ENCODE measurements at places on chromosomes 1 and 21.

DNA sequence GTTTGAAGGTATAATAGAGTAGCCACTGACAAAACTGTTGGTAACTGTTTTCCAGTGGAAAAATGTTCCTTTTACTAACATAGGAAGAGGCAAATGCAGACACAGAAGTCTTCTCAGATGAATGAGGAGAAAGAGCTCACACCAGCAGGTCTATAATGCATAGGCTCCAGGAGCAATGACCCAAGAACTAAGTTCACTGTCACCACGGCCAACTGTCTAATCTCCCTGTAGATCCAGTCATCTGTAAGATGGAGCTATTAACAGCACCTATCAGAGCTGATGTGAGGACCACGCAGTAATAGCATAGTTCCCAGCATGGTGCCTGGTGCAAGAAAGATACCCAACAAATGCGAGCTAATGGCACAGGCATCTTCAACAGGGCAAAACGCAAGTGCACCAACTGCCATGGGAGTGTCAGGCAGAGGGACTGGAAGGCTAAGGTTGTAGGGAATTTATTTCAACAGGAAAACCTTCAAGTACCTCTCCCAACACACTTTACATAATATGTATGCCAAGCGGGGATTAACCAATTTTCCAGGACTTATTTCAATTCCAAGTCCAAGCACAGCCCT lies 12.9 kb downstream of the GNB1 start:
- DNase-seq: no peak

DNA sequence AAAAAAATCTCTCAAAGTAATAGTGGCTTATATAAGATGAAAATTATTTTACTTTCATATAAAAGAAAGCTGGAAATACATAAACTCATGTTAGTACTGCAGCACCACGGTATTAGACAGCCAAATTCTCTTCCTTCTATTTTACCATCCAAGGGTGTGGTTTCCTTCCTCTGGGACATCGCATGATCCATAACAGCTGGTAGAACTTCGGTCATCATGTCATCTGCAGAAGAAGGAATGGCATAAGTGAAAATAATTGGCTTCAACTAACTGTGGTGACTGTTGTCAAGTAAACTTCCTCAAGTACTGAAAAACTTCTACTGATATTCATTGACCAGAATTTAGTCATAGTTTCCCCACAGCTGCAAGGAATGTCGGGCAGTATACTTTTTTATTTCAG lies 28.3 kb upstream of the IFI44L start:
- DNase-seq: no peak

DNA sequence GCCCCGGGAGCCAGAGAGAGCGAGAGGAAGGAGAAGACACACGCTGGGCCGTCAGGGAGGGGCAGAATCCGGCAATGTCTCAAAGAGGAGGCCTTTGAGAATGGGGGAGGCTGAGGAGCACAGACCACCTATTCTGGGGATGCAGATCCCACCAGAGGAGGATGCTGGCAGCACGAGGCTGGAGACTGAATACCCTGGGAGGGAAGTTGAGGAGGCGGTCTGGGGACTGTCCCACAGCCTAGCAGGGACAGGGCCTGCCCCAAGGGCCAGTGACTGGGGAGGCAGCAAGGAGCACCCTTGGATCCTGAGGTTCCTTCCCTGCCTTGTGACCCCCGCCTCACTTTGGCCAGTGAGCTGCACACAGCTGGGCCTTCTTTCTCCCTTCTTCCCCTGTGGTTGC lies 49.2 kb downstream of the SLC37A1 start:
- no peak for DNase-seq

DNA sequence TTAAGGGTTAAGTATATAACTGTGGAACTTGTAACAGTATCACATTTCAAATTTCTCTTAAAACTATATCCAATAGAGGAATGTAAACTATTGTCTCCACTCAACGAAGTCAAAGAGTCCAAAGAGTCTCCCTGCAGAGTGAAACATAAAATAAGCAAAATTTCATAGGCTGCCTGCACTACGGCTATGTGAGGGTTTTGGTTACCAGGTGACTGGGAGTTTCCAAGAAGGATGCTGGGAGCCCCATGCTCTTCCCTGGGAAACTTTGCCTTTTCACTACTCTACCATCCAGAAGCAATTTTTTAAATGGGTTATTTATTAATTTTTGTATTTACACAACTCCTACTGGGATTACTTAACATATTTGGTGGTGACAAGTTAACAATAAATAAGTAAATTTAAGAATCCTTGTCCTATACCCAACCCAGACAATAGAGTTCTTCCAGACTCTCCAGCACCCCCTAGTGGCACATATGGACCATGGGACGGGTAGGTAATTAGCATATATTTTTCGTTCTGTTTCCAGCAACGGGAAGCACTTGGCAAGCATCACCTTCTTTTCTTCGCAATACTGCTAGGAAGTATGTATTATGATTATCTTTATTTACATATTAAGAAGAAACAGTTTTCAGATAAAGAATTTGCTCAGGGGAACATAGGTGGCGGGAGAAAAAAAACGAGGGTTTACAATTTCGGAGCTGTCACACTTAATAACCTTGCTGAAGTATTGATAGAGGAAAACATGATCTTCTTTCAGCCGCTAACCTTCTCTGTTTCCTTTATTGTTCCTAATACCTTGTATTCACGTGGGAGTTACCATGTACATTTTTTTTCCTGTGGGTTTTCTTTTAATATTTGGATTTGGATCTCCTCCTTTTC lies 3.5 kb downstream of the FMO2 start:
- peak; percentile 44 for DNase-seq

DNA sequence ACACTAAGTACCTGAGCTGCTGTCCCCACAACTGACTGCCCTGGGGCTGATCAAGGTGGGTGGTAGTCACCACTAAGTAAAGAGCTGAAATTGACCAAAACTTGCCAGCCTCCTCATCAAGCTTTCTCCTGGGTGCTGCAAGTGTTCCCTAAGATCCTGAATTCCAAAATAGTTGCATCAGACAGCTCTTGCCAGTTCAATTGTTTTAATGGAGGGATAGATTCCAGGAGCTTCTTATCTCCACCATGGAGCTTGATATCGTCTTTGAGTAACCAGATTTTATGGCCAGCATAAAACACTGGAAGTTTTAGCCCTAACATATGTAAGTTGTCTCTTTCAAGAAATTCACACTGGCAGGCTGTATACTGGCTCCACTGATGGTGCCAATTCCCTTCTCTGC lies 90.3 kb downstream of the NID1 start:
- no peak for DNase-seq

- DNase-seq: no peak
These were observed 43.6 kb upstream of the ROR1 start for GRCh38 chr1:63730211-63730610.

- DNase-seq: no peak
These were observed 22.2 kb downstream of the PADI3 start for GRCh38 chr1:17270891-17271765.

- DNase-seq: no peak
These were observed 816 bp downstream of the HYI start for GRCh38 chr1:43452789-43453441.

DNA sequence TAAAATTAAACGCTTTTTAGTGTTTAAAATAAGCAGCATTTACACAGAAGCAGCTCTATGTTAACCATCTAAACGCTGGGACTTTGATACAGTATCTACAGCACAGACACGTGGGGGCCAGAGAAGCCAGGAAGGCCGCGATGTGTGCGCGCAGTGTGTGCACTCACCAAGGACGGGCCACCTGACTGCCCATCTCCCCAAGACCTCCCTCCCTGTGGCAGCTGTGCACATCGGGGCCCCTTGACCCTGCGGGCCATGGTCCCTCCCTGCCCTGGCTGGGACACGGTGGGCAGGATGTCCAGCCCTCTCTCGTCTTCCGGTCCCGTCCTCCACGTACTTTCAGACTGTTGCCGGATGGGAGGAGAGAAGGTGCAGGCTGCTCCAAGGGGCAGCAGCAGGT lies 4.2 kb downstream of the TAS1R3 start:
- DNase-seq: no peak

DNA sequence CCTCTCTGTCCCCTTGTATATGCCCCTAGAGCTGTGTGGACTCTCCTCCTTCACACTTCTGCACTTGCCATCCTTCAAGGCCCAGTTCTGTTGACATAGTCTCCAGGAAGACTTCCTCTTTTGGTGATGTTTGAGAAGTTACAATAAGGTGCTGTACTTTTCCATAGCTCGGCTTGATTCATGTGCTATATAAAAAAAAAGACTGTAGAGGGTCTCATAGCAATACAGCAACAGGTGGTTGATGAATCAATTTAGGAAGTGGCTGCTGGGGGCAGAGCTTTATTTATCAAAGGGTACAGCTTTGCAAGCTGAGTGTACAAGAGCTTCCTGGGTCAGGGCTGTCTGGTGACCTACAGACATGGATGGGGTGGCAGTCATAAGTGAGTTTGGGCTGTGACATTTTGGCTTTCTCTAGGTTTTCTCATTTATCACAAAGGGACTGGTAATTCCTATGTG lies 102.7 kb downstream of the RUNX1 start:
- no peak for DNase-seq

- no peak for DNase-seq
These were observed at the start of gene CA14 for GRCh38 chr1:150257624-150258585. Gene CA14 (plus strand): TSS chr1:150257774. CDS start chr1:150258129, 355 bp downstream.

DNA sequence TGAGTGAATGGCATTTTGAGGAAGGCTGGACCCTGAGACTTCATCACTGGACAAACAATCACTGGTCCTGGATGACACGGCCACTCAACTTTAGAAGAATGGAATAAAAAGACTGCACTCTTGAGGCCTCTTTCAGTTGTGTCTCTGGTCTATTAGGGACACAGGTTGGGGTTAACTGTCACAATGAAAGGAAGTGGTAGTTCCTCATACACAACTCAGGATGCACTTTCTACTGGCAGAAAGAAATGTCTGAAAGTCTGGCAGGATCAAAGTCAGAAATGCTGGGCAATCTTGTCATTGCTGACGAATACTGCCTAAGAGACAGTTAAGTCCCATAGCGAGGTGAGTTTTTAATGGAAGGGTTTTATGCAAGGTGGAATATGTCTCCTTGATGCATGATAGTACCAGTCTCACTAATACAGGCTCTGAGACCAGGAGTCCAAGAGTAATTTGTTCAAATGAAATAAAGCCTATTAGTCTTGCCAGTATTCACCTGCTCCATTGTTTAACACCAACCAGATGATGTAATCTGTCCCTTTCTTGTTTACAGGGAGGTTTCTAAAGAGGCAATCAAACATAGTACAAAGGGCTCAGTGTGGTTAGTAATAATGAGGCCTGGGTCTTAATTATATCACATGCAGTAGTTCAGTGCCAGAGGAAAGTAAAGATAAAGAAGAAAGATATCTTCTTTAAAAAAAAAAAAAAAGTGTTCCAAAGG lies 11.2 kb upstream of the RRP15 start:
- no peak for DNase-seq

GRCh38 chr1:41880261-41880660 lies 38.5 kb downstream of the HIVEP3 start:
- no peak for DNase-seq

DNA sequence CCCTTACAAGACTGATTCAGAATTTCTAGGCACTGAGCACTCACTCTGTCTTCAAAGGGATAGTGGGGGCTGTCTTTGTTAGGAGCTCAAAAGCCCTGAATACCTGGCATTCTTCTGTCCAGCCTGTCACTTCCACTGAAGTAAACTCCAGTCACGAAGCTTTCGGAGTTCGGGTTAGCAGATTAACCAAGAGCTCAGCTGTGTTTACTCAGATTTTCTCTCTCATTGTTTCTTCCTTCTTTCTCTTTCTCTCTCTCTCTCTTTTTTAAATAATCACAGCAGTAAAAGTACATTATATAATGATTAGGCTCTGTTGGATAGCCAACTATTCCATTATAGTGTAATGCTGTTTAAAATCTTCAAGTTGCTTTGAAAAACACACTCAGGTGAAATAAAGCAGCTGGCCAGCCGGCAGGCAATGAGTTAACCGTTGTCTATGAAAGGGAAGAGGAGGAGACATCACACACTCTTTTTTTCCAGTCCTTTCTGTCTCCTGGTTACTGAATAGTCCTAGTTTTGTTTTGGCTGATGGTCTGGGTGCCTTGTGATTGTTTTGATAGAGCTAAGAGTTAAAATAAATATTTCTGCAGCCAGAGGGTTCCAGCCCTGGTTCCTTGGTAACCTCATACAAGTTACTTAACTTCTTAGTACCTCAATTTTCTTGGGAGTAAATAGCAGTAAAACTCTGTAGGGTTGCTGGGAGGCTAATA lies 89.8 kb downstream of the ADSS2 start:
- DNase-seq: no peak

DNA sequence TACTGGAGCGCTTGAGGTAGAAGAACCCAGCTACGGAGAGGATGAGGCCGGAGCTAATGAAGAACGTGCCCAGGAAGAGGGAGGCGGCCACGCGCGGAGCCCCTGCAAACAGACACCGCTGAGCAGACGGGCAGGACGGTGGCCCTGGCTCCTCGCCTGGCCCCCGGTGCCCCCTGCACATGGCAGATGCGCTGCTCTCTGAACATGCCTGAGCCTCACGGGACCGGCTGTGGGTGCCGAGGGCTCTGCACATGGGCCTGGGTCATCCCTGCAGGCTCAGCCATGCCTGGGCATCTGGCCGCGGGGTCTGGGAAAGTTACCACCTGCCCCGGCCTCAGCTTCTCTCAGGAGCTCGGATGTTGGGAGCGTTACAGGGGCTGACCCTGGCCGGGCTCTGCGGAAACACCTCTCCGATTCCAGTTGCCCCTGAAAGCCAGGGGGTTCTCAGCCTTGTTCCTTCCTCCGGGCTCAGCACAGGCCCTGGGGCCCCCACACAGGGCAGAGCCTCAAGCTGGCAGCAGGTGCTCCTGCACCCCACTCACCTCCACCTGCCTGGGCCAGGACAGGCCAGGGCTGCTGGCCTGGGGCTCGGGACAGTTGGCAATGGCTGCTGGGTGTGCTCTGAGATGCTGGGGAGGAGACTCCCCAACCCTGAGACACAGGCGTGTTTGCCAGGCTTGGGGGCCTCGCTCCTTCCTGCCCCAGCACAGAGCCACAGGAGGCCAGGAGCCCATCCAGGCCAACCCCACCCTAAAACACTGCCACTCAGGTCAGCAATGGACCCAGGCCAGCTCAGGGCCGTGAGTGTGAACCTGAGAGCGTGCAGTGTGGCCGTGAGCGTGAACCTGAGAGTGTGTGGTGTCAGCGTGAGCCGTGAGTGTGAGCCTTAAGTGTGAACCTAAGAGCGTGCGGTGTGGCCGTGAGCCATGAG lies 12.1 kb upstream of the RNF223 start:
- no peak for DNase-seq

- no peak for DNase-seq
These were observed 97.3 kb downstream of the TTLL7 start for GRCh38 chr1:83901547-83902155.

DNA sequence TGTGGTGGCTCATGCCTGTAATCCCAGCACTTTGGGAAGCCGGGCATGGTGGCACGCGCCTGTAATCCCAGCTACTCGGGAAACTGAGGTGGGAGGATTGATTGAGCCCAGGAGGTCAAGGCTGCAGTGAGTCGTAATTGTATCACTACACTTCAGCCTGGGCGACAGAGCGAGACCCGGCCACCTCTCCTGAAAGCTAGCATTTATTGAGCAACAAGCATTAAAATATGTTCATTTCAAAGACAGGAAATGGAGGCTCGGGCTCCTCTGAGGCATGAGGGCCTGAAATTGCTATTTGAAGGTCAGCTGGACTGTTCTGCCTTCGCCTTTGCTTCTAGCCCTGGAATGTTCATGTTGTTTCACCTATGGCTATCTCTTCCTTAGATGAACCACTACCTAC lies 34.5 kb downstream of the SPATA21 start:
- DNase-seq: no peak

- peak; percentile 37 for DNase-seq
These were observed 23.6 kb downstream of the HTR6 start for GRCh38 chr1:19688041-19688842.

- no peak for DNase-seq
These were observed 8.2 kb upstream of the MYOM3 start for GRCh38 chr1:24119859-24120756.

- no peak for DNase-seq
These were observed 95.5 kb upstream of the DPT start for GRCh38 chr1:168824418-168825065.

GRCh38 chr1:202029171-202029665 lies 18.8 kb downstream of the ELF3 start:
- DNase-seq: no peak
